ENCODE measurements at places on chromosomes 3 and 15.

- no peak for DNase-seq
Measured at GRCh38 chr3:127758013-127758412, 64.3 kb downstream of the MGLL start.

GRCh38 chr3:189001559-189001958 is 170.2 kb upstream of the TPRG1 start:
- no peak for DNase-seq

- no peak for DNase-seq
Measured at GRCh38 chr15:61281328-61281727, 52.2 kb upstream of the RORA start.

GRCh38 chr15:31471731-31472430 is 145.2 kb downstream of the KLF13 start:
- DNase-seq = no peak

- DNase-seq = no peak
Measured at GRCh38 chr3:16174976-16175901, 759 bp downstream of the GALNT15 start.

GRCh38 chr3:142588703-142589102 is 7.5 kb upstream of the PLS1 start:
- DNase-seq = no peak

- no peak for DNase-seq
Measured at GRCh38 chr3:151203051-151203420, at the start of gene GPR171. Gene GPR171 (minus strand): TSS chr3:151203216. CDS start chr3:151199386, 3,830 bp downstream.

GRCh38 chr15:57730876-57731275 is 24.4 kb downstream of the POLR2M start:
- peak; percentile 41 for DNase-seq

DNA sequence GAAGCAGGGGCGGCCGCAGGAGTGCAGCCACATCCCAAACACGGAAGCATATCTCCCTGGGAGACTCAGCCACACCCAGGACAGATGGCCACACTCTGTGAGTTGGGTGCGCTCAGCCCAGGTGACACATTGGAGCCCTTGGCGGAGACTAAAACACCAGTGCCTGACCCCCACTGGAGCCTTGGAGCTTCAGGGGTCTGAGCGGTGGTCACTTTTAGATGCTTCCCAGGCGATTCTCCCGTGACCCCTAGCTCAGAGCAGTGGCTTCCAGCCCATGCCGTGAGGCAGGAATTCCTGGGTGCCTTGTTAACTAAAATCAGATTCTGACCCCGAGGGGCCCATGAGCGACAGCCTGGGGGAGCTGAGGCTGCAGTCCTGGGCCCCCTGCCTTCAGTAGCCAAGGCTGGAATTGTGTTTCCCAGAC is 54.5 kb downstream of the PLXNA1 start:
- DNase-seq = no peak

DNA sequence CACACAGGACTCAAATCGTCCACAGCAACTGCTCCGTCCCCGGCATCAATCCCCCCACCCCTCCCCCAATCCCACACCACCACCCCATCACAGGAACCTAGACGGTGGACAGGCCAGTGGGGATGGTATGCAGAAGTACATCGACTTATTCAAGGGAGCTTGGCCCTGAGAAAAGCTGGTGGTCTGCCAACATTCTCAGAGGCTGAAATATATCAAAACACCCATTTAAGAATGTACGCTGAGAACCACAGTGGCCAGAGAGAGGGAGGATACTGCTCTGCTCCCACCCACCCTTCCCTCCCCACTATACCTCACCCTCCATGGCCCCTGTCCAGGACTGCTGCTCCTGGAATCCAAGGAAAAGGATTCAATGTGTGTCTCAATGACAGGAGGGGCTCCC is 12.4 kb upstream of the USP3 start:
- DNase-seq = no peak

- DNase-seq = no peak
Measured at GRCh38 chr3:128240232-128240631, 87.0 kb downstream of the EEFSEC start.

- DNase-seq = no peak
Measured at GRCh38 chr15:61169904-61170695, 59.0 kb downstream of the RORA start.

DNA sequence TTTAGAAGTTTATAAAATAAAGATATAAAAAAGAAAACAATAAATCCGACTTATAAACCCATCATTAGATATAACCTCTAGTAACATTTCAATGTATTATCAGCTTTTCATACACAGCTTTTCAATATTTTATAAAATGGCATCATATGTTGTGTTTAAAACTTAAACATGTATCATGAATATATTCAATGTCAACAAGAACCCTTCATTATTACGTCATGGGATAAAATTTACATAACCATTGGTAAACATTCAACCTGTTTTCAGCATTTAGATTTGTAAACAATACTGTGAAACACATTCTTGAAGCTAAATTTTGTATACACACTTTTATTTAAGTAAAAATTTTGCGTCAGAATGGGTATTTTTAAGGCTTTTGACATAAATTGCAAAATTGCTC is 153.4 kb upstream of the SOX14 start:
- no peak for DNase-seq

GRCh38 chr3:55543181-55543614 is 56.1 kb upstream of the WNT5A start:
- DNase-seq = no peak

DNA sequence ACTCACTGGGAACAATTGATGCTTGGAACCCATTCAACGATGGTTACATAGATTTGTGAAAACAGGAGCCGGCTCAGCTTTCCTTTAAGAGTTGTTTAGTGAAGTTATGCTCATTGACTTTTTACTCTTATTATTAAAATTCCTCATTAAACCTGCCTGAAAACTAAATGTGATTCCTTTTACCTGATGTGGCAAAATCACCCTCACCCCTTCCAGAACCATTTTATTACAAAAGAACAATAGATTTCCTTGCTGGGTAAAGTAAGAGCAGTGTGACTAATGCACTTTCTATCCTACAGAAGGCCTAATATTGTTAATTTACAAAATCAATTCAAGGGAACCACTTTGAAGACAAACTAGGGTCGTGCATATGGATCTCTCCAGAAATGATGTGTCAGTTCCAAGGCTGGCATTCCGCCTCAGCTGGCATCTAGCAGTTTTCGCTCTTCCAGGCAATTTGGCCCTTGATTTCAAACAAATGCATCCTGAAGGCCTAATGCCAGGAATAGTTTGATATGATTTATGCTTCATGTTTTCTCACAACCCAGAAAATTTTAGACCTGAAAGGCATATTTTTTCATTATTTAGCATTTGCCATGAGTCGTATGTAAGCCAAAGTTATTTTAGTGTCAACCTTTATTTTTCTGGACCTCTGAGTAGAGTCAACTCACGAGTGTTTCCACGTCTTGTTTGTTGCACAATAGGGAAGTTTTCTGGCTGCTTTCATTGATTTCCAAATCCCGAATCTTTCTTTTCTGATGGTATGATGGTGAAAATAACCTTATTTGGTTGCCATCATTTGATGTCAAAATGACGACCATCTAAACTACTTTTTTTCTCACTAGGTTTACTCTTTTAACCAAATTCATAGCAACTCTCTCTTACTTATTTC is 447.8 kb downstream of the MECOM start:
- no peak for DNase-seq

GRCh38 chr3:44678480-44679116 is 30.1 kb downstream of the ZNF35 start:
- DNase-seq = no peak

- no peak for DNase-seq
Measured at GRCh38 chr15:77695961-77696582, 63.4 kb upstream of the LINGO1 start.

DNA sequence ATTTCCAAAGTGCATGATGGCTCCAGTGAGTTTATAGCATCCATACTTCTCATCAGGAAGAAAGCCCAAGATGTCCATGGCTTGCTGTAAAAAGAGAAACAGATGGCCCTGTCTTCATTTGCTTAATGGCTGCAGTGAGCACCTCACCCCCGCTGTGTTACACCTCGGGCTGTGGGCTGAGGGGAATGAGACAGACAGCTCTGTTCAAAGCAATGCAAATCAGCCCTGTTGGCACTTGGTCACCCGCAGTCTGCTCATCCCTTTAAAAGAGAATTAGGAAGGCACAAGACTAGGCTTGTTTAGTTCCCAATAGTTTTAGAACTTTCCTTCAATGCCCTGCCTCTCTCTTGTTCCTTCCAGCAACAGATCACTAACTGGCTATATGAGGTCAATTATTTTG is 25.2 kb downstream of the MYH15 start:
- peak; percentile 57 for DNase-seq

- no peak for DNase-seq
Measured at GRCh38 chr3:153171256-153171655, 9.2 kb downstream of the RAP2B start.

GRCh38 chr3:46898321-46899150 is 21.0 kb downstream of the PTH1R start:
- DNase-seq = peak; percentile 35

DNA sequence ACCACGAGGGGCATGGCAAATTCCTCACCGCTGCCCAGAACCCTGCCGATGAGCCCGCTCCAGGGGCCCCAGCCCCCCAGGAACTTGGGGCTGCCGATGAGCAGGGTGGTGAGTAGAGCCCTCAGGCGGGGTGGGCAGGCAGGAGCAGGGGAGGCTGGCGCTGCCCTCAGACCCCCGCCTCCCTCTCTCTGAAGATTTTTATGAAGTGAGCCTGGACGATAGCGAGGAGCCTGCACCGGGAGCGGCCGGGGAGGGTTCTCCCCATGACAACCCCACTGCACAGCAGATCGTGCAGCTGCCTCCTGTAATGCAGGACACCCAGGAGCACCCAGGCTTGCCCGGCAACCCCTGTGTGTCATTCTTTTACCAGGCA is 56.7 kb upstream of the UBE2Q2 start:
- DNase-seq = no peak

GRCh38 chr3:105688821-105689220 is 180.0 kb downstream of the CBLB start:
- DNase-seq = no peak

- DNase-seq = no peak
Measured at GRCh38 chr3:173902871-173903270, 505.3 kb downstream of the NLGN1 start.
